ENCODE measurements at places on chromosomes 1 and 21.

- DNase-seq: no peak
Measured at GRCh38 chr1:41558761-41559171, 74.3 kb upstream of the EDN2 start.

- no peak for DNase-seq
Measured at GRCh38 chr1:37845049-37845646, 14.2 kb downstream of the MTF1 start.

- DNase-seq: no peak
Measured at GRCh38 chr1:24162201-24162600, 19.3 kb upstream of the IL22RA1 start.

- DNase-seq: no peak
Measured at GRCh38 chr1:229427572-229427971, 6.3 kb downstream of the ACTA1 start.

DNA sequence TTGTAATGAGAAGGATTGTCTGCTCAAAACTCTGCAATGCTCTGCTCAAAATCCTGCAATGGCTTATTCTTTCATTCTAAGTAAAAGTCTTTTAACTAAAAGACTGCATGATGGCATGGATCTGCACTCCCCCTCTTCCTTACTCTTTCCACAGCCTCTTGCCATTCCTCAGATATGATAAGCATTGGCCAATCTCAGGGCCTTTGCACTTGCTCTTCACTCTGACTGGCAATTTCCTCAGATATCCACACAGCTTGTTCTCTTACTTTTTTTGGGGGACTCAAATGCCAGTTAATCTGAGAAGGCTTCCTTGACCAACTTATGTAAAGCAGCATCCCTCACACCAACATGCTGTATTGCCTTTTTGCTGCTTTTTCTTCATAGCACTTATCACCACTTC, 2.8 kb upstream of the ZMPSTE24 start:
- DNase-seq: no peak

Measured in T1000 (cell line).